Astrocyte (in vitro differentiated cells and primary cell): ENCODE measurements at places on chromosomes 1 and 21. TPM values are rescaled to one million over a fixed set of nuclear protein-coding genes. Genes with fewer than 3 reads are reported as not detected.

- no peaks in the 10 kb centered on the region for H3K36me3 ChIP-seq
- H3K27me3 ChIP-seq, result no peaks in the 10 kb centered on the region
- peaks cover 12% of the 10 kb centered on the region for H3K4me1 ChIP-seq
- H3K27ac ChIP-seq, result no peak overlapping the region
These were observed 34.5 kb upstream of the ATP2B4 start for GRCh38 chr1:203592156-203592555.

DNA sequence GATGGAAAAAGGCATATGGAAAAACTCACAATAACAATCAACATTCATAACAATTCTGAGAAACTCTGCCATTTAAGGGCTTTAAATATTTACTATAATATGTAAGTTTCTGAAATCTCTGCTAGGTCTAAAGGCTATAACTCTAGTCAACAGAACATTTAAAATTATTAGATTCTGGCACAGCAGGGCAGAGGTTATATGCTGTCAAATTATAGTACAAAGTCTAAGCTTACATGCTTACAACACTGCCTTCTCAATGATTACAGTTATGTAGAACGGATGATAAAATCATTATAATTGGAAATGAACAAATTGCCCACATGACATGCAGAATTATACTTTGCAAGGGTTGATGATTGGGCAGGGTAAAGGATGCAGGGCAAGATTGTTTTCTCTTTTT lies 97.7 kb downstream of the PIGK start:
- no peaks in the 10 kb centered on the region for H3K36me3 ChIP-seq
- no peak overlapping the region for H3K4me3 ChIP-seq
- H3K27me3 ChIP-seq, result no peaks in the 10 kb centered on the region
- DNase-seq, result no peak
- no peak overlapping the region for H3K27ac ChIP-seq
- no peaks in the 10 kb centered on the region for H3K4me1 ChIP-seq

FAM110D gene
- total RNA-seq, result 0.70 and 0.77 TPM in 2 replicates

DNA sequence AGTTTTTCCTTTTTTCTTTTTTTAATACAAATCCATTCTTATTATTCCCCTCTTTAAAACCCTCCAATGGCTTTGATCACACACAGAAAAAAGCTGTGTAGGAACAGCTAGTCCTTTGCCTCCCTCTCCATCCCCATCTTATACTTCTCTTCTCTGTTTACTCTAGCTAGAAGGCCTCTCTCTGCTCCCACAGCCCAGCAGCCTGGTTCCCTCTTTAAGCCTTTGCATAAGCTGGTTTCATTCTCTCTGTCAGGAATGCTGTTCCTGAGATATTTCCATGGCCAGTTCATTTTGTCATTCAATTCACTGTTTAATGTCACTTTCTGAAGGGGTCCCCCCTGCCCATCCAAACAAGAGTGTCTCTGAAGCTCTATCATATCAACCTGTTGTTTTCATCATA lies 143.3 kb upstream of the ST6GALNAC5 start:
- no peaks in the 10 kb centered on the region for H3K27me3 ChIP-seq
- no peak overlapping the region for H3K4me3 ChIP-seq
- no peaks in the 10 kb centered on the region for H3K4me1 ChIP-seq
- H3K27ac ChIP-seq, result no peak overlapping the region
- H3K36me3 ChIP-seq, result no peaks in the 10 kb centered on the region

GRCh38 chr1:168627370-168627769 lies 51.0 kb downstream of the XCL1 start:
- no peaks in the 10 kb centered on the region for H3K27me3 ChIP-seq
- H3K4me1 ChIP-seq, result peaks cover 11% of the 10 kb centered on the region
- H3K4me3 ChIP-seq, result no peak overlapping the region
- no peaks in the 10 kb centered on the region for H3K36me3 ChIP-seq
- H3K27ac ChIP-seq, result no peak overlapping the region

GRCh38 chr1:40652468-40652867 lies 13.0 kb downstream of the RIMS3 start:
- DNase-seq, result no peak
- peaks cover 22% of the 10 kb centered on the region for H3K27me3 ChIP-seq
- no peaks in the 10 kb centered on the region for H3K4me1 ChIP-seq
- no peak overlapping the region for H3K4me3 ChIP-seq

NPHP4 gene
- total RNA-seq, result 8.4 and 9.3 TPM in 2 replicates

DNA sequence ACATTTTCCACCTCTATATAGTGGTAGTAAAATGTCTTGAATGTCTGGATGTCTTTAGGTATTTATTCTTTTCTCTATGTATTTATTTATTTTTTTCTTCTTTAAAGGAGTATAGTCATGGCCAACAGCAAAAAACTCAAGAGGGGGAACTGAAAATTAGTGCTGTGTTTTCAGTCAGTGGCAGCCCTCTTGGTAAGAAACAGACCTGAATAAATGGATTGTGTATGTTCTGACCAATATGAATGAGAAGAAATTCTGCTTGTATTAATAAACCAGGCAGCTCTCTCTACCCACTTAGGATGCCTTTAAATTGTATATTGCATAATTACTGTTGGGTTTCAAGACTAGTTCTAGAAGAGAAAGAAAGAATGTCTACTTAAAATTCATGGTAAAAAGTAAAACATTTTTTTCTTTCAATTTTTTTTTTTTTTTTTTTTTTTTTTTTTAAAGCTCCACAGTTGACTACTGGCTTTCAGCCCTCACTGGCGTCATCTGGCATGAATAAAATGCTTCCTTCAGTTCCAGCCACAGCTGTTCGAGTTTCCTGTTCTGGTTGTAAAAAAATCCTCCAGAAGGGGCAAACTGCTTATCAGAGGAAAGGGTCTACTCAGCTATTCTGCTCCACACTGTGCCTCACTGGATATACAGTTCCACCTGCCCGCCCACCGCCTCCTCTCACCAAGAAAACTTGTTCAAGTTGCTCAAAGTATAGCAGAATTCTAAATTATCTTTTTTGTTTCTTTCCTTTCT lies 101.6 kb downstream of the ZMYM4 start:
- no peaks in the 10 kb centered on the region for H3K27me3 ChIP-seq
- peak; percentile 83 for DNase-seq
- H3K4me3 ChIP-seq, result no peak overlapping the region
- no peaks in the 10 kb centered on the region for H3K36me3 ChIP-seq
- peak overlapping the region; percentile 34 for H3K27ac ChIP-seq
- H3K4me1 ChIP-seq, result peaks cover 6% of the 10 kb centered on the region

DNA sequence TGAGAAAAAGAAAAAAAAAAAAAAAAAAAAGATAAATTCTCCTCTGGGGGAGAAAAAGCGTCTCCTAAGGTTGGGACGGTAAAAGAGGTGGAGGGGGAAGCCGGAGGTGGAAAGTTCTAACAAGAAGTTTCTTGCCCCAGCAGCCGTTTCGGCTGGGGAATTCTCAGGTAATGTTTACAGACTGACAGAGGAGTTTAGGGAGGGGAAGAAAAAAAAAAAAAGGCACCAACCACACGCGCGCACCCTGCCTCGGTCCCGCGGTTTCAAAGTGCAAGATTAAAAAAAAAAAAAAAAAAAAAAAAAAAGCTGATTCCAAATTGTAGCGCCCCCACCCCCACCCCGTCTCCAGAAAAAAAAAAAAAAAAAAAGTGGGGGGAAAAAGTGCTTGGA lies 504 bp downstream of the DHRS3 start:
- peaks cover 39% of the 10 kb centered on the region for H3K4me1 ChIP-seq
- H3K27me3 ChIP-seq, result peaks cover 3% of the 10 kb centered on the region
- no peaks in the 10 kb centered on the region for H3K36me3 ChIP-seq
- peak overlapping the region; percentile 68 for H3K27ac ChIP-seq
- DNase-seq, result no peak
- peak overlapping the region; percentile 74 for H3K4me3 ChIP-seq

- no peaks in the 10 kb centered on the region for H3K27me3 ChIP-seq
- H3K4me3 ChIP-seq, result no peak overlapping the region
- peaks cover 15% of the 10 kb centered on the region for H3K4me1 ChIP-seq
These were observed 74.3 kb upstream of the CAPZB start for GRCh38 chr1:19559641-19560040.

- no peak overlapping the region for H3K4me3 ChIP-seq
- no peak overlapping the region for H3K27ac ChIP-seq
- H3K4me1 ChIP-seq, result no peaks in the 10 kb centered on the region
- no peak for DNase-seq
These were observed 25.7 kb downstream of the LY9 start for GRCh38 chr1:160821627-160822026.

DNA sequence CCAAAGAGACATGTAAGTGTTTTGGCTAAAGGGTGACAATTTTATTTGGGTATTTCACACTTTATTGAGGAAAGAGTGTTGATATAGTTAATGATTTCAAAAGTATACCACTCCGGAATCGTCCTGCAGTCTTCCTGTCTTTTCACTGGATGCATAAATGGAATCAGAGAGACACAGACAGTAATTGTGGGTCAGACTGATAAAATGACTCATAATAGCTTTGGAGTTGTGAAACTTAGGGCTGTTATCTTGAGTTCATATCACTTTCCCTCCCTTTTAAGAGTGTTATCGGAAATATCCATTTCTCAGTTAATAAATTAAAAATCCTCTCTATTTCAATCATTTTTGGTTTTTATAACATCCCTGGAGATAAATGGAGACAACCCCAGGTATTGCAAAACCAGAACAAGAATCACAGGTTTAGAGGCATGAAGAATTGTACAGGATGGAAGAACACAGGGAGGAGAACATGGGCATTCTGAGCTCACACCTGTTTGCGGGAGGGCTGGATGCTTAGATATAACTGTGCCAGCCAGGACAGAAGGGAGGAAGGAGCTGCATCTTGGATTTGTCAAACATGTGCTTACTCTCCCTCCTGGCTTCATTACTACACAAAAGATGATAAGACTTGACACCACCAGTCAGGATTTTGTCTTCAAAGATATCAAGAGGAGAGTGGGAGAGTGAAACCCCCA lies 185.4 kb downstream of the LMO4 start:
- H3K27me3 ChIP-seq, result no peaks in the 10 kb centered on the region
- no peak overlapping the region for H3K4me3 ChIP-seq
- no peaks in the 10 kb centered on the region for H3K4me1 ChIP-seq
- no peak overlapping the region for H3K27ac ChIP-seq
- no peaks in the 10 kb centered on the region for H3K36me3 ChIP-seq
- peak; percentile 42 for DNase-seq

- no peak overlapping the region for H3K4me3 ChIP-seq
- no peaks in the 10 kb centered on the region for H3K36me3 ChIP-seq
- H3K4me1 ChIP-seq, result peaks cover 10% of the 10 kb centered on the region
- no peaks in the 10 kb centered on the region for H3K27me3 ChIP-seq
These were observed 18.5 kb downstream of the NTMT2 start for GRCh38 chr1:170164103-170164763.

UBL4B gene
- total RNA-seq, result not detected in 2 replicates

DNA sequence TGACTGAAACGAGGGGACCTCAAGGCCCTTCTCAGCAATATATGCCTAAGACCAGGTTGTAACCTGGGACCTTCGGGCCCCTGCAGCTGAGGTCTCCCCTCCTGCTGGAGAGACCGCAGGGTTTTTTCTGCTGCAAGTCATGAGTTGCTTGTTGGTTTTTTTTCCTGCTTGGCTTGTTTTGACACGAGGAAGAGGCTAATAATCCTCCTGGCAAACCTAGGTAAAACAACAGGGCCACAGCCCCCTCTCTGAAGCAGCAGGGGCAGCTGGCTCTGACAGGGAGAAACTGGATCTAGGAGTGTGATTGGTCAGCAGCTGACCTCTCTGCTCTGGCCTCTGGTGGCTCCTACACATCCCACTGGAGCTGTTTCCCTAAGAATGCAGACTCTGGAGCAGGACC lies 69.0 kb downstream of the CD34 start:
- H3K27ac ChIP-seq, result no peak overlapping the region
- H3K4me1 ChIP-seq, result no peaks in the 10 kb centered on the region
- no peak for DNase-seq
- H3K27me3 ChIP-seq, result no peaks in the 10 kb centered on the region

GRCh38 chr1:38558055-38558454 lies 301.5 kb downstream of the RRAGC start:
- H3K36me3 ChIP-seq, result no peaks in the 10 kb centered on the region
- peaks cover 14% of the 10 kb centered on the region for H3K27me3 ChIP-seq
- H3K4me1 ChIP-seq, result no peaks in the 10 kb centered on the region
- no peak overlapping the region for H3K4me3 ChIP-seq
- DNase-seq, result no peak

DNA sequence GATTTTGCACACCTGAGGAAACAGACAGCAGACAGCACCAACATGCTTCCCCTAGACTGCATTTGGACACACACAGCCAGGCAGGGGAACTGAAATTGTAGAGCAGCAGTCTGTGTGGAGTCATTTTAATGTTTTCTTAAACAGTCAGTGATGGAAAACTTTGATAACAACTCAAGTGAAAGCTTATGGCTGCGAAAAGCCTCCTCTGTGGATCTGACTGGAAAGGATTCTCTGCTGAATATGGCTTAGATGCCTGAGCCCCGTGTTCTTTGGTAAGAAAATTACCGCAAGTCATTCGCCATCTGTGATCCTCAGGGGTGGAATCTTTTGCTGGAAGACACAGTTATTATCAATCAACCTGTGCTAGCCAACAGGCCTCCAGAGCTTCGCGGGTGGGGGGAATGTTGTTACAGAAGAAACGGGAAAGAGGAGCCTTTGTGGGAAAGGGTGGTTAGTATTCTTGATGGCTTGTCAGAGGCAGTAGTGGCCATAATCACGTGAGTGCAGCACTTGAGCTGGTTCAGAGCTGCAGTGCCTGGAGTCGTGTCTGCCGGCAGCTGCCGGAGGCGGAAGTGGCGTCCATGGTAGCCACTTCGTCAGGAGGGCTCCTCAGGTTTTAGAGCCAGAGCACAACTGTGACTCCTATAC lies 204.7 kb downstream of the ST6GALNAC3 start:
- no peak overlapping the region for H3K27ac ChIP-seq
- peak; percentile 43 for DNase-seq
- no peaks in the 10 kb centered on the region for H3K36me3 ChIP-seq
- H3K27me3 ChIP-seq, result no peaks in the 10 kb centered on the region
- H3K4me1 ChIP-seq, result peaks cover 3% of the 10 kb centered on the region

SLC25A34 gene
- total RNA-seq, result 0.73 and 1.0 TPM in 2 replicates

- H3K27ac ChIP-seq, result no peak overlapping the region
- no peak for DNase-seq
- no peaks in the 10 kb centered on the region for H3K27me3 ChIP-seq
- H3K4me3 ChIP-seq, result no peak overlapping the region
These were observed 83.9 kb downstream of the DTL start for GRCh38 chr1:212119397-212119837.

USP21 gene
- 14.4 and 19.2 TPM in 2 replicates for total RNA-seq

GRCh38 chr1:98086796-98087441 lies 166.1 kb upstream of the DPYD start:
- peak overlapping the region; percentile 87 for H3K27ac ChIP-seq
- H3K4me3 ChIP-seq, result no peak overlapping the region

GRCh38 chr1:14111121-14111520 lies 411.1 kb downstream of the PRDM2 start:
- H3K36me3 ChIP-seq, result no peaks in the 10 kb centered on the region
- H3K4me3 ChIP-seq, result no peak overlapping the region
- no peak for DNase-seq

TSTD1 gene
- 9.5 TPM in 2 replicates for total RNA-seq
